ENCODE measurements at places on chromosomes 4 and X. TPM values are rescaled to one million over a fixed set of nuclear protein-coding genes. Genes with fewer than 3 reads are reported as not detected.

Gene HSFX2
- total RNA-seq = not detected

Gene PCDH10
- total RNA-seq = not detected

Gene GSX2
- not detected for total RNA-seq

Gene INTU
- 13.6 TPM for total RNA-seq

Gene AR
- 2.1 TPM for total RNA-seq

Gene ATP10D
- 24.7 TPM for total RNA-seq

Gene LRP2BP
- 0.40 TPM for total RNA-seq

Gene PPP2R2C
- total RNA-seq = not detected

Gene CT47B1
- not detected for total RNA-seq

Gene UGT2A3
- not detected for total RNA-seq

Gene COL4A6
- total RNA-seq = 3.0 TPM

Gene RPL34
- total RNA-seq = 181 TPM

Gene ZBTB33
- total RNA-seq = 13.4 TPM

Gene ART3
- total RNA-seq = not detected

Gene MAGEB17
- total RNA-seq = not detected

Gene TNIP3
- 1.5 TPM for total RNA-seq

Gene NR3C2
- total RNA-seq = 10.3 TPM

Gene ZNF732
- not detected for total RNA-seq

Gene CSAG3
- total RNA-seq = not detected

Gene TMPRSS11F
- not detected for total RNA-seq

Gene PTCHD1
- total RNA-seq = 1.00 TPM

Gene XAGE1A
- total RNA-seq = 2.1 TPM

Gene TMEM185A
- total RNA-seq = 16.3 TPM

Gene UNC5C
- total RNA-seq = 7.1 TPM

Gene IL9R
- total RNA-seq = 2.7 TPM

Gene CXCL11
- 0.31 TPM for total RNA-seq

Gene FGD1
- 1.7 TPM for total RNA-seq

Gene NHSL2
- 7.5 TPM for total RNA-seq
